A549 treated with DMSO at 1 μM for 4 hours (cell line): ENCODE measurements at places on chromosomes 2 and 18. TPM values are rescaled to one million over a fixed set of nuclear protein-coding genes. Genes with fewer than 3 reads are reported as not detected.

The GCC2 gene
- total RNA-seq: 10.8 to 20.7 TPM (median 16.5 TPM) in 5 replicates

The NT5DC4 gene
- not detected in 5 replicates for total RNA-seq

The TXNDC2 gene
- total RNA-seq: 0.05 to 0.38 TPM (median 0.17 TPM) in 5 replicates

The NEU2 gene
- not detected in 5 replicates for total RNA-seq

The SLC19A3 gene
- 2.5 to 3.8 TPM (median 3.2 TPM) in 5 replicates for total RNA-seq
